Activated naive CD8-positive, alpha-beta T cell treated with anti-CD3 and anti-CD28 coated beads, Interleukin-2, amount 10 ng/mL, durations not matched to agents 7 days and 5 days (primary cell): ENCODE measurements at places on chromosomes 7 and 10.
A peak's percentile ranks its signal among the peaks of the same experiment; 100 is the strongest.

- no peak overlapping the region for H3K27ac ChIP-seq
- H3K4me1 ChIP-seq: peaks cover 8% of the 10 kb centered on the region
- H3K27me3 ChIP-seq: no peaks in the 10 kb centered on the region
- H3K4me3 ChIP-seq: no peak overlapping the region
Observed at GRCh38 chr10:128084364-128084763, 41.9 kb downstream of the MKI67 start.

DNA sequence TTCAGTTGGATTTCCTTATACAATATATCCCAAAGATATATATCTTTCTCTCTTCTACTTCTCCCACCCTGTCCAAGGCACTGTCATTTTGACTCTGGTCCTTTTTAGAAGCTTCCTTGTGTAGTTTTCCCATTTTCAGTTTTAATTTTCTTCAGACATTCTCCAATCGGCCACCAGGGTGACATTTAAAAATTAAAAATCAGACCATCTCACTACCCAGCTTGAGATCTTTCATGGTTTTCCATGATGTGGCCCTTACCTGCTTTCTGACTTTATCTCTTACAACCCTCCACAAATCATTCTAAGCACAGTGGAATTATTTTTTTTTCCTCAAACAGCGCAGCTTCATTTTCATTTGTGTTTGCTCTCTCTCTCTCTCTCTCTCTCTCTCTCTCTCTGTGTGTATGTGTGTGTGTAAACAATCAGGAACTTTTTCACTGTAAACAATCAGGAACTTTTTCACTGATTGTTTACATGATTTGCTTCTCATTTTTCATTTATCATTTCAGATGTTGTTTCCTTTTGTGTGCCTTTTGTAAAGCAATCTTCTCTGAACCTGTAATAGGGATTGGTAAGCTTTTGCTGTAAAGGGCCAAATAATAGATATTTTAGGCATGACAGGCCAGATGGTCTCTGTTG, 348.9 kb downstream of the ATRNL1 start:
- H3K36me3 ChIP-seq: no peaks in the 10 kb centered on the region
- no peak overlapping the region for H3K27ac ChIP-seq
- no peak overlapping the region for H3K4me3 ChIP-seq
- no peaks in the 10 kb centered on the region for H3K27me3 ChIP-seq

GRCh38 chr10:16521311-16522016, at the start of gene C1QL3:
Gene C1QL3 (minus strand): TSS chr10:16521879. CDS start chr10:16521065, 814 bp downstream.
- peak within 1 kb of the TSS; percentile 89 for H3K4me3 ChIP-seq
- H3K27ac ChIP-seq: peak within 1 kb of the TSS; percentile 34
- H3K4me1 ChIP-seq: peaks cover 10% of the 10 kb centered on the region
- H3K27me3 ChIP-seq: peaks cover 26% of the 10 kb centered on the region

GRCh38 chr7:142801601-142802295, 31.0 kb downstream of the PRSS2 start:
- DNase-seq: no peak
- H3K27ac ChIP-seq: peak overlapping the region; percentile 99

- peaks cover 10% of the 10 kb centered on the region for H3K27me3 ChIP-seq
- no peak overlapping the region for H3K4me3 ChIP-seq
- no peak overlapping the region for H3K27ac ChIP-seq
- no peaks in the 10 kb centered on the region for H3K4me1 ChIP-seq
Observed at GRCh38 chr10:127740596-127740995, 3.6 kb downstream of the FOXI2 start.

DNA sequence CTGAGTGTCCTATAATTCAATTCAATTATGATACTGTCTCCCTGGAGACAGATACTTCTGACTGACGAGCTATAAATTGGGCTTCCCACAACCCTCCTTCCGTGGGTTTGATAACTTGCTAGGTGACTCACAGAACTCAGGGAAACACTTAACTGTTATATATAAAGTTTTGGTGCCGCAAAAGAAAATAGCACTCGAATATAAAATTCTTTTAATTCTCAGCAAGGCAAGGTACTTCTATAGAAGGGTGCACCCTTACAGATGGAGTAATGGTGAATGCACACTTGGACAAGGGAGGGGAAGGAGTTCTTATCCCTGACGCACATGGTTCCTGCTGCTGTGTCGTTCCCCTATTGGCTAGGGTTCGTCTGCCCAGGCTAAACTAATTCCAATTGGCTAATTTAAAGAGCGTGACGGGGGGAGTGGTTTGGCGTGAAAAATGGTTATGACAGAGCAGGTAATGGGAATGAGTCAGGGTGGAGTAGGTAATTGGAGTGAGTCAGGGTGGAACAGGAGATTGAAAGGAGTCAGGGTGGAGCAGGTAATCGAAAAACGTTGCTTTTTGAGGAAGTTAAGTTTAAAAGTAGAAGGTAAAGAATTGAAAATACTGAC, 20.8 kb upstream of the GHITM start:
- H3K27ac ChIP-seq: no peak overlapping the region
- H3K4me3 ChIP-seq: no peak overlapping the region
- no peaks in the 10 kb centered on the region for H3K4me1 ChIP-seq
- H3K27me3 ChIP-seq: peaks cover 5% of the 10 kb centered on the region
